CD4-positive, alpha-beta T cell treated with Interleukin-6 at 100 ng/mL for 8 hours (primary cell): ENCODE measurements at places on chromosomes 4 and X.
A peak's percentile ranks its signal among the peaks of the same experiment; 100 is the strongest.

- DNase-seq, result no peak
Observed at GRCh38 chr4:106717091-106717490, 319.0 kb downstream of the DKK2 start.

DNA sequence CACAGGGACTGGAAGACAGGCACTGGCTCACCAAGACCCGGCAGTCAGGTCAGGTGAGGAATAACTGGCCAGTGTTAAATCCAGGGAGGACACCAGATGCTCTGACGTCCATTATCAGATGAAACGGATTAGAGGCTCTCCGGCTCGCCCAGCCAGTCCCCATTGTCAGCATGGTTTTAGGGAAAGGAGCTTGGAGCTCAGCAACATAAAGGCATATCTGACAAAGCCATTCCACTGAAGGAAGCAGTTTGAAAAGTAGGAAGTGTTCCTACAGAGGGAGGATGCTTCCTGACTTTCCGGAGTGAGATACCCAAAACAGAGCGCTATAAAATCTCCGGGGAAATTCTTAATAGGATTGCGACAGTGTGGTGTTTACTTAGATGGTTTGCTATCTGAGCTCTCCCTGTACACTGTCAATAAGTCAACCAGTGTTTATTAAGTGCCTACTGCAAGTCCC, 14.8 kb downstream of the NDNF start:
- no peak for DNase-seq

DNA sequence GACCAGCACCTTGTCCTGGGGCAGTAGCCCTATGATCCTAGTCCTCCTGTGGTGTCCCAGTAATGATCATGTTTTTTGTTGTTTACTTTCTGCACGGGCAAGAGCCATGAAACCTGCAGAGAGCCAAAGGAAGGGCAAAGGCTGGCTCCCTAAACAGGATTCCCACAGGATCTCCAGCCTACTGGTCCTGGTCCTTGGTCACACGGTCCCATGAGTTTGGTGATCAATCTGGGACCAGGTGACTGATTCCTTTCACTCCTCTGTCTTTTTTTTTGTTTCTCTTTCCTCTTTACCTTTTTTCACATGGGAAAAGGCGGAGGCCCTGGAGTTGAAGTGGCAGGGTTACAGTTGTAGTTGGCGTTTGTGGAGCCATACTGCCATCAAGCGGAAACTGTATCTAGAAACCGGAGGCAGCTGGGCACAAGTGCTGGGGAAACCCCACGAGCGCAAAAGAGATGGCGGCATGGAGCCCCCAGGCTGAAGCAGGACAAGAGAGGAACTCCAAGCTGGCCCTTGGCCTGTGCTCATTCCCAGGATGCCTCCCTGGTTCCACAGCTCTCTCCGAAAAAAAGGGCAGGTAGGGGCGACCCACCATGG, 34.6 kb downstream of the NBDY start:
- DNase-seq, result peak; percentile 87

DNA sequence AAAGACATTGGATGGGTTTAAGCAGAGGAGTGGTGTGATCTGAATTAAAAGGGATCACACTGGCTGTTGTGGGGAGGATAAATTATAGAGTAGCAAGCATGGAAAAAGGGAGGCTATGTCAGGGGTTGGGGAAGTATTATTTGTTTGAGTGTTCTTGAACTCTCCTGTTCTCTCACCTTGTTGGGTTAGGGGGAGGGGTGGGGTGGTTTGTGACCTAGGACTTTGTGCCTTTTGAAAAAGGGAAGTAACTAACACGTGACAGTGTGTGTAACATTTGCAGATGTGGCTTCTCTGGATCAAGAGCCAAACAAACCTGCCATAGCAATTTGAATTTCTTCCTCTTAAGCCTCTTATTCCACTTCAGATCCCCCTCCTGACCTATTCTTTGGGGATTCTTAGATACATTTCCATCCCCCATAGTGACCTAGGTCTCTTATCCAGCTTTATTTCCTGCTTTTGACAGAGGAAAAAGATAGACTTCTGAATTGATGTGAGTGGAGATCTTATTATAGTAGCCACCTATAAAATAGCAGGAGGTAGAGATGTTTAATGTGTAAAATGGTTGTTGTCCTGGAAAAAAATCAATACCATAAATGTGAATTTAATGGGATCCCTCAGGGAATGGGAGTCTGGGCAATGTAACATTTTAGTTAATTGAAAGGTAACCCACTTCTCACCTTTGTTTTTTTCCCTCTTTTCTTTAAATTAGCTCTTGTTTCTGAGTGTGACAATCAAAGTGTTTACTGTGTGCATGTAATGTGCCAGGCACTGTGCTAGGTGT, 120.4 kb downstream of the CT47B1 start:
- peak; percentile 8 for DNase-seq

GRCh38 chr4:168870004-168870403, 140.1 kb downstream of the CBR4 start:
- DNase-seq, result no peak

- DNase-seq, result no peak
Observed at GRCh38 chr4:35342833-35343232, 901.5 kb downstream of the ARAP2 start.

GRCh38 chrX:16517039-16517605, 132.8 kb upstream of the S100G start:
- DNase-seq, result no peak

GRCh38 chr4:4673070-4673469, 131.2 kb upstream of the STX18 start:
- DNase-seq, result no peak

DNA sequence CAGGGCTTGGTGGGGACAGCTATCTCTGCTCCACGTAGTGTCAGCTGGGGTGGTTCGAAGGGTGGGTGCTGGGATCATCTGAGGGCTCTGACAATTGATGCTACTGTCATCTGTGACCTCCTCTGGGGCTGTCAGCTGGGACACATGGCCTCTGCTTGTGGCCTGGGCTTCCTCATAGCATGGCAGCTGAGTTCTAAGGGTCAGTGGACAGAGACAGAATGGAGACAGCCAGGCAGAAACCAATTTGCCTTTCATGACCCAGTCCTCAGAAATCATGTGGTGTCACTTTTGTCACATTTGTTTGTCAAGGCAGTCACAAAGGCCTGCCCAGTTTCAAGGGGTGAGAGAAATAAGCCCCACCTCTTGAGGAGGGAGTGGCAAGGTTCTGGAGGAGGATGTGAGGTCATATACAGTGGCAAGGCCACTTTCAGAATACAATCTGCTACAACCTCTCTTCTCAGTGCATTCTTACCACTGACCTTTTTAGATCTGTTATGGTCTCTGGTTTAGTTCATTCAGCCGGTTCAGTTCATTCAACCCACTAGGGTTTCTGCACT, 103.6 kb upstream of the BCOR start:
- no peak for DNase-seq

GRCh38 chr4:98518559-98519267, 139.7 kb downstream of the TSPAN5 start:
- no peak for DNase-seq

GRCh38 chrX:40474645-40475044, 106.1 kb upstream of the ATP6AP2 start:
- DNase-seq, result no peak

DNA sequence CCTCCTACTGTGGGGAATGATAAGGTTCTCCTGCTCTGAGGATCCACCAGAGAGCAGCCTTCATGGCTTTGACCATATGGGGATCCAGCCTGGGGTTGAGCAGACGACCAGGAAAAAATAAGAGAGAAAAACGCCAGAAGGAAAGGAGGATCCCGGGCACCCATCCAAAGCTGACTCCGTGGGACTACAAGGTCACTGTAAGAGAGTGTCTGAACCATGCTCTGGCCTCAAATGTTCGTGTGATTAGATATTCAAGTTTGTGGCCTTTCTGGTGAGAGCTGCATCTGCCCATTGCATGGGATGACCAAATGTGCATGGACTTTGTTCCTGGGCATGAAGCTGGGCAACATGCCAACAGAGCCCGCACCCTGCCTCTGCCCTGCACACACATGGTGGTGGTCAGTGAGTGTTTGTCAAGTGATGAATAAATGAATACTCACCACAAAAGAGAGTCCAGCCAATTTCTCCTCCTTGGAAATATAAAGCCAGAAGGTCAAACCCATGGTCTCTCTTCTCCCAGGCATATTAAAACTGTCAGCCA, 346.0 kb upstream of the GATB start:
- no peak for DNase-seq

- DNase-seq, result no peak
Observed at GRCh38 chr4:105112274-105112673, 34.4 kb upstream of the TET2 start.

GRCh38 chr4:65623506-65623905, 46.8 kb downstream of the EPHA5 start:
- DNase-seq, result no peak

GRCh38 chr4:5959211-5959982, 58.8 kb downstream of the C4orf50 start:
- DNase-seq, result no peak

DNA sequence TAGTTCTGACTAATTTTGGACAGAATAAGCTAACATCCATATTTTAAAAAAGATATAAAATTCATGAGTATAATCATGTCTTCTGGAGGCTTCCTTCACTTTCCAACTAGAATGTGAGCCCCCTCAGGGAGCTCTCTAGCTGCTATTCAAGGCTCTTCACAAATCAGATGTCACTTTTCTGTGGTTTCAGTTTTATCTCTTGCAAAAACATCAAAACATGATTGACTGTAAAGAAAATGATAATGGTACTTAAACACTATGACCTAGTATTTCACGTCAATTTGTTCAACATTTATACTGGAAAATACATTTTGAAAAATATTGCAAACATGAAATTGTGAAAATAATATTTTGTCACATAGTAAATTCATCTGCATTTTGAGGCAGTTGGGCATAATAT, 234.2 kb downstream of the UNC5C start:
- no peak for DNase-seq

DNA sequence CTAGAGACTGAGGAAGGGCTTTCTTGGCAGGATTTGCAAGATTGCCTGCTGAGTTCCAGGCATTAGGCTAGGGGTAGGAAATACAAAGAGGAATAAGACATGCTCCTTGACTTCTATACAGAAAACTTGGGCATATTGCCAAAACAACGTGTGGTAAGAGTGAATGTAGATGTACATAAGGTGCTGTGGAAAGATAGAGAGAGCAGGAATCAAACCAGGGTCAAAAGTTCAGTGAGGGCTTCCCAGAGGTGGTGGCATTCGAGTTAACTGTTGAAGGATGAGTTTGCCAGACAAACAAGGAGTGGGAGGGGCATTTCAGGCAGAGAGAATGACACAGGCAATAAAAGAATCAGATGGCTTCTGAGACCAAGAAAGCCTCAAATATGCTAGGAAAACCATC, 187.9 kb downstream of the KDR start:
- no peak for DNase-seq

- no peak for DNase-seq
Observed at GRCh38 chrX:130147631-130148030, 18.0 kb downstream of the AIFM1 start.

- no peak for DNase-seq
Observed at GRCh38 chr4:80446248-80446647, 110.7 kb downstream of the CFAP299 start.

DNA sequence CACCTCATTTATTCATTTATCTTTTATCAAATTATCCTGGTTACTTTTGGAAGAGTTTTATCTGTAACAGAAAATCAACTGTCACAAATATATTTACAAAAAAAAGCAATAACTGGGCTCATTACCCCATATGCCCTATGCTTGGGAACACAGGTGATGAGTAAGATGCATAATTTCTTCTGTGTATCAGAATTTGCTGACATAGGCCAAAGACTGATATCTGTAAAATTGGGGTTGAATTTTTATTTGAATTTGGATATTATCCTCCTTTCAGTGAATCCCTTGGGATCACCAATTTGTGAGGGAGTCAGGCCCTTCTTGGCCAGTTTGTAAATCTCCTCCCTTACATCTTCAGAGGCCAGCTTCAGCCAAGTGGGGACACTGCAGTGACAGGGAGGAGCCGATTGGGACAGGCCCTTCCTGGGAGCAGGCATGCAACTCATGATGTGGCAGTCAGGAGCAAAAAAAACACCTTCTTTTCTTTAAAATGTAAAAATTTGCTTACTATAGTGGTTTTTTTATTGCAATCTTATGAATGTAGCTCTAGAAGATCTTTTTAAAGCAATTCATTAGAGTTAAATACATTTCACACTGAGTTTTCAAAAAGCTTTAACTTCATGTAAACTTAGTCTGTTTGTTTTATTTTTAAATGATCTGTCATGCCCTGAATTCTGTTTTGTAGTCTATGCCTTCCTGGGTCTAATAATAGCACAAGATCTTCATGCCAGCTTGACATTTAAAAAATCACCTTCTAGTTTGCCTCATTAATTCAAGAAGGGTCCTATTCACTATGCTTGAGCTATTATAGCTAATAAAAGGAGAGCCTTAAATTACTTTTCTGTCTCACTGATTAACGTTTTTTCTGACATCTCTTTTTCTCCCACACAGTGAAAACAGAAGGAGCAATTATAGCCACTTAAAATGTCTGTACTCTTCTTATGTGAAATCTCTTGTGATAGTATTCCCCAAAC, 136.6 kb upstream of the SPRY1 start:
- DNase-seq, result no peak

GRCh38 chrX:154366666-154367055, 7.8 kb downstream of the FLNA start:
- no peak for DNase-seq

DNA sequence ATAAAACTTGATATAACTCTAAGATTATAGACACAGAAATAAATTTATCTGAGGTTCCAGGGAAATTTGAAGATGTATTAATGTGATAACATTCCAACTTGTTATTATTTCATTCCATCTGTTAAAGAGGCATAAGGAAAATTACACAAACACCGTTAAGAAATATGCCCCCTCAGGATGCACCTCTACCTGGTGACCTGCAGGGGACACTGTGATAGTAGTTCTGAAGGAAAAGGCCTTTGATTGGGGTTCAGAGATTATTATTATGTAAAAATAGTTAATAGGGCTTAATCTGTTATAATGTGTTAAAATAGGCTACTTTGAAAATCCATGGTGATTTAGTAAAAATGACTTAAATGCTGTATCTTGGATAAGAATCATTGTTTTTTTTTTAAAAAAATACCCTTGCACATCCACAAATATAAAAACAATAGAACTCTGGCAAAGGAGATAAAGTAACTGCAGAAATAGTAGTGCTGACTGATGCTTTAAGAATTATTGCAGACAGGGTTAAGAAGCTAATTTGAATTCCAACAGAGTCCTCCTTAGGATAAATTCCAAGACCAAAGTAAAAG, 6.1 kb upstream of the ABRAXAS1 start:
- DNase-seq, result peak; percentile 34

- no peak for DNase-seq
Observed at GRCh38 chr4:9895333-9895705, 113.9 kb downstream of the DRD5 start.

- no peak for DNase-seq
Observed at GRCh38 chrX:599837-600715, 30.5 kb upstream of the SHOX start.
